ENCODE measurements at places on chromosomes 1 and 21.

DNA sequence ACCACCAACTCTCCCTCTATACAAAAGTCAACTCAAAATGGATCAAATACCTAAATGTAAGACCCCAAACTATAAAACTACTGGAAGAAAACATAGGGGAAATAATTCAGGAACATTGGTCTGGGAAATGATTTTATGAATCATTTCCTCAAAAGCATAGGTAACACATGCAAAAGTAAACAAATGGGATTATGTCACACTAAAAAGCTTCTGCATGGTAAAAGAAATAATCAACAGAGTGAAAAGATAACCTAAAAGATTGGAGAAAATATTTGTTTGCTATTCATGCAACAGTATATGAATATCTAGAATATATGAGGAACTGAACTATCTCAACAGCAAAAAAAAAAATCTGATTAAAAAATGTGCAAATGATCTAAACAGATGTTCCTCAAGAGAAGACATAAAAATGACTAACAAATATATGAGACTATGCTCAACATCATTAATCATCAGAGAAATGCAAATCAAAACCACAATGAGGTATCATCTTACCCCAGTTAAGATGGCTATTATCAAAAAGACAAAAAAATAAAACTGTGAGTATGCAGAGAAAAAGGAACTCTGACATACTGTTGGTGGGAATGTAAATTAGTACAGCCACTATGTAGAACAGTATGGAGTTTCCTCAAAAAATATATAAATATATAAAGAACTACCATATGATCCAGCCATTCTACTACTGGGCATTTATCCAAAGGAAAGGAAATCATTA lies 47.8 kb downstream of the VCAM1 start:
- no peak for DNase-seq

DNA sequence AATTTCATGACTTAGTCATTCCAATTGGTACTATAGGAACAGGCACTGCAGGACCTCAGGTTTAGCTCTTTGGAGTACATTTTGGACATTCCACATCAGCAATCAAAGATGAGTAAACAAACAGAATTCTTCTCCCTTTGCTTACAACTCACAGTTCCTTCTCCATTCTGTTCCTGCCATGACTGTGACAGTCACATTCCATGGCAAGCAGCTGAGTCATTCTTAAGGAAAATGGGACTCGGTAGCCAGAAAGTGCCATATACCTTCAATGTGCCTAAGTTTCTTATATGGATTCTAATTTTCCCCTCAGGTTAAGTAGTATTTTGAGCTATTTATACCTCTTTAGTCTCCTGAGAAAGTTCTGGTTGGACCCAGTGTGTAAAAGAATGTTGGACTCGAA lies 25.6 kb downstream of the CRCT1 start:
- no peak for DNase-seq

GRCh38 chr1:183910845-183911244 lies 105.9 kb downstream of the RGL1 start:
- DNase-seq, result no peak

GRCh38 chr21:38383411-38384237 lies 114.7 kb downstream of the ERG start:
- DNase-seq, result no peak

GRCh38 chr1:51287966-51288365 lies 42.4 kb downstream of the TTC39A start:
- no peak for DNase-seq

GRCh38 chr1:227033880-227034279 lies 93.8 kb downstream of the COQ8A start:
- DNase-seq, result no peak

- DNase-seq, result no peak
Observed at GRCh38 chr1:6651909-6652308, 27.2 kb downstream of the THAP3 start.

Data from SIG-M5 (cell line).